Testis (tissue), 5 donors: ENCODE measurements at places on chromosomes 5 and 9.
A peak's percentile ranks its signal among the peaks of the same experiment; 100 is the strongest.

- H3K36me3 ChIP-seq: no peaks in the 10 kb centered on the region
- H3K27me3 ChIP-seq: no peaks in the 10 kb centered on the region
- no peak overlapping the region for H3K4me3 ChIP-seq
- H3K4me1 ChIP-seq: no peaks in the 10 kb centered on the region
These were observed 95.8 kb downstream of the TMEM174 start for GRCh38 chr5:73268826-73269225.

DNA sequence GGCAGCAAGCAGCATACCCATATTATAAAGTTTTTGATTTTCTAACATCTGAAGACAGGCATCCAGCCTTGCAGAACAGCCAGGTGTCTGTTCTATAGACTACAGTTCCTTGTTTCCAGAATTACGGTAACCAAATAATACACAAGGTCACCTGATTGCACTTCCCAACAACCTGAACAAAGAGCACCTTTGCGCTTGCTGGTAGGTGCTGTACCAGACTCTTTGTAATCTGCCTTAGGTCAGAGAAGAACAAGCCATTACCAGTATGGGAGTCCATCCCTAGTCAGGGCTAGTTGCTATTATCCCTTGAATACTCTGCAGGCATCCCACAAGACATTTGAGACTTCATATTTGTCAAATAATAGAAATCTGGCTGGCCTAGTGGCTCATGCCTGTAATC lies 256.2 kb downstream of the ARRDC3 start:
- peaks cover 31% of the 10 kb centered on the region for H3K4me1 ChIP-seq
- peak overlapping the region; percentile 57 for H3K27ac ChIP-seq
- H3K36me3 ChIP-seq: no peaks in the 10 kb centered on the region
- DNase-seq: no peak

DNA sequence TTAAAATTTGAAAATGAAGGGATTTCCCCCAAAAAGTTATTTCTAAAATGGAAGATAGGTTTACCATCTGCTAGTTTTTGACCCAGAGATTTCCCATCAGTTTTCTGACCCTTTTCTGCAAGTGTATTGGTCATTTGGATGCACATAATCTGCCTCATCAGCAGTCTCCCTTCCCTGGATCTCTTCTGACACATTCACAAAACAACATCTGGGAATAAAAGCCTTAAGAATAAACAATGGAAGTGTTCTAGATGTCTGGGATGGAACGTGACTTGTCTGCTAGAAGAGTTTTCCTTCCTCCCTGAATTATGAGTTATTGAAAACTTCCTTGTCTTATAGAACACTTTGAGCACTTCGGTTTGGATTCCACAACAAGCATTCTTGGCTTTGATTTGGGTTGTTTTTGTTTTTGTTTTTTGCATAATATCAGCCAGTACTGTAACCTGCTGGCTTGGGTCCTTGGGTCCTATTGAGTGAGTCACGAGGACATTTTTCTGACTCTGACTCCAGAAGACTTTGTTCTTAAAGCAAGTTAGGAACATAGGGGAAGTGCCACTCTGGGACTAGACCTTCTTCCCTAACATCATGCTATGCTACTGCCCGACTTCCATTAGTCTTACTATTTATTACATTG lies 18.2 kb upstream of the ESM1 start:
- no peak for DNase-seq
- no peak overlapping the region for H3K4me3 ChIP-seq
- no peaks in the 10 kb centered on the region for H3K27me3 ChIP-seq
- no peaks in the 10 kb centered on the region for H3K36me3 ChIP-seq

DNA sequence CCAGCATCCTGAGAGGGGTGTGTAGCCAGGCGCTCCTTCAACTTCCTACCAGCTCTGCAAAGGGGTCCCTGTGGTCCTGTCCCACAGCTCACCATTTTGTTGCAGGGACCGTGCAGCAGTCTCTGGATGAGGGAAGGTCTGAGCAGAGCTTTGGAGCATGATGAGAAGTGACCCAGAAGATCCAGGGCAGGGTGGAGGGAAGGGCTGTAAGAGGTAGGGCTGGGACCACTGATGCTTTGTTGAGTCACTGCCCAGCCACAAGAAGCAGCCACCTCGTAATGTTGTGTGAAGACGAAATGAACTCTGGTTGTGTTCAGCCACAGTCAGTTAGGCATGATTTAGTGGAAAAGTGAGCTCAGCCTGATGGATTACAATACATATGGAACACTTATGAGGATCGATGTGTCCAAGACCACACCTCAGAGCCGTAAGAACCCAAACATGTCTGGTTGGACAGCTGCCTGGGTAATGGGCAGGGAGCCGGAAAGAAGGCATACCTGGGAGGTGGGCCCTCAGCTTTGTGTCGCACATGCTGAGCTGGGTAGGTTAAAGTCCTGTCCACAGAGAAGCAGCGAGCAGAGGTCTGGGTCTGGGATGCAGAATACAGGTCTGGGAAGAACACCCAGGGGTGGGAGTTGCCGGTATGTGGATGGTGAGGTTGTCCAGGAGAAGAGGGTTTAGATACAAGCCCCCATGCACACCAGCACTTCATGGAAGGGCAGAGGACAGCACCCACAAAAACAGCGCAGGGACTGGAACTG lies 250.1 kb downstream of the GADD45G start:
- no peak overlapping the region for H3K27ac ChIP-seq
- H3K4me3 ChIP-seq: no peak overlapping the region
- H3K27me3 ChIP-seq: no peaks in the 10 kb centered on the region
- peak; percentile 4 for DNase-seq
- no peaks in the 10 kb centered on the region for H3K4me1 ChIP-seq
- H3K36me3 ChIP-seq: no peaks in the 10 kb centered on the region

- H3K36me3 ChIP-seq: no peaks in the 10 kb centered on the region
- no peaks in the 10 kb centered on the region for H3K27me3 ChIP-seq
- H3K4me1 ChIP-seq: no peaks in the 10 kb centered on the region
- no peak overlapping the region for H3K4me3 ChIP-seq
- no peak overlapping the region for H3K27ac ChIP-seq
These were observed 123.0 kb upstream of the LHFPL2 start for GRCh38 chr5:78771260-78772205.

DNA sequence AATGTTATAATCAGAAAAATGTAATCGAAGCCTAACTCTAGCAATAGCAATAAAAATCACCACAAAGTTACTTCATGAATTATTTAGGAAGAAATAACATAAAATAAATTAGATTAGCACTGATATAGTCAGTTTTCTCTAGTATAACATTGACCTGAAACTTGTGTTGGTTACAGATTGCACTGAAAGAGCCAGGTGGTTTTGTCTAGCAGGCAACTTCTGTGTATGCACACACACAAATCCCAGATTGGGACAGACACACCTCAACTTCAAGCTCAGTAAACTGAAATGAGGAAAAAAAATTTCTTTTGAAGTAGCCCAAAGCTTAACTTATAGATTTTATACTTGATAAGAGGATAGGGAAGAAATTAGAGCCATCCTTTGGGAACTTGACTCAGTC lies 129.3 kb downstream of the EFNA5 start:
- DNase-seq: no peak
- H3K4me1 ChIP-seq: peaks cover 12% of the 10 kb centered on the region
- no peaks in the 10 kb centered on the region for H3K27me3 ChIP-seq
- H3K27ac ChIP-seq: no peak overlapping the region
- no peak overlapping the region for H3K4me3 ChIP-seq

DNA sequence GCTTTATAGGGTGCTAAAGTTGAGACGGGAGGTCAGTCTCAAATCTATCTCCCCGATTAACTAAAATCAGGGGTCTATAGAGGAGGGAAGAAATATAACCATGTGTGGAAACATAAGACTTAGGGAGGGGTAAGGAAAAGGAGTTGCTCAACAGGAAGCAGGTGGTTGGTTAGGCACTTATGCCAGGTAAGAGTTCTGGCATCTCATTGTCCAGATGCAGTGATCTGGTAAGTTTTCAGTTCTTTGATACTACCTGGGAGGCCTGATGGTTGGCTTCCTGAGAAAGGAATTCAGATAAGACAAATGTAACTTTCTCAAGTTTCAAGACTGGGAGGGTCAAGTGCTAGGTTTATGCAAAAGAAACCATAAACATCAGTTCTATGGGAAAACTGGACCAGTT lies 47.7 kb downstream of the CERT1 start:
- DNase-seq: no peak
- peaks cover 4% of the 10 kb centered on the region for H3K4me1 ChIP-seq
- H3K36me3 ChIP-seq: no peaks in the 10 kb centered on the region
- H3K27me3 ChIP-seq: no peaks in the 10 kb centered on the region
- no peak overlapping the region for H3K4me3 ChIP-seq

DNA sequence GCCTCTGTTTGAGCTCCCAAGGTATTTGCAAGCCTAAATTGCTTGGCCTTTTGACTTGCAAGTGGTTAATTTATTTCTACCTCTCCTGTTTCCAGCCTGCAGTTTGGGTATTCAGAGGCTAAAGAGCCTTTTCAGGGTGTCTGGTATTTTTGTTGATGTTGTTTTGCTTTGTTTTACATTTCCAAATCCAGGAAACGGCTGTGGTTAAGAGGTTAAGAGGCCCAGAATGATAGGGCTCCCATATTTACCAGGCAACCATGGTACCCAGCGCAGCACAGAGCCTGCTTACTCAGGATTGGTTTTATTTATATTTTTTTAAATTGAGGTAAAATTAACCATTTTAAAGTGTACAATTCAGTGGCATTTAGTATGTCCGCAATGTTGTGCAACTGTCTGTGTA lies 92.1 kb downstream of the PDZD2 start:
- H3K27me3 ChIP-seq: no peaks in the 10 kb centered on the region
- no peaks in the 10 kb centered on the region for H3K36me3 ChIP-seq
- peaks cover 7% of the 10 kb centered on the region for H3K4me1 ChIP-seq
- H3K27ac ChIP-seq: no peak overlapping the region
- no peak for DNase-seq

DNA sequence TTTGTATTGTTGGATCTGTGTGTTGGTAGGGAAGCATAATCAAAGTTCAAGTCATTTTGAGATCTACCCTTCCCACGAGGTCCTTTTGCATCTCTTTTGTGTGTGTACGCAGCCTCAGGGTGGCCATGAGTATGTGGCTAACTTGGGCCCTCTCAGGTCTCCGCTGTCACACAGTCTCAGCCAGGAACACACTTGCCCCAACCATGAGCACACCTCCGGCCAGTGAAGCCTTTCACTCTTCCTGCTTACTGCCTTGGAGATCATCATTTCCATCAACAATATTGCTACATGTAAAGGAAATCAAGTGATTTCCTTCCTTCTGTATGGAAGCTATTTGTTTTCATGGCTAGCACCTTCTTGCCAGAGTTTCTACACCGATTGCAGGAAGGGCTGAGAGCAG lies 13.9 kb downstream of the ZNF346 start:
- no peak overlapping the region for H3K4me3 ChIP-seq
- H3K27me3 ChIP-seq: no peaks in the 10 kb centered on the region
- H3K4me1 ChIP-seq: no peaks in the 10 kb centered on the region
- no peak for DNase-seq
- H3K36me3 ChIP-seq: no peaks in the 10 kb centered on the region

DNA sequence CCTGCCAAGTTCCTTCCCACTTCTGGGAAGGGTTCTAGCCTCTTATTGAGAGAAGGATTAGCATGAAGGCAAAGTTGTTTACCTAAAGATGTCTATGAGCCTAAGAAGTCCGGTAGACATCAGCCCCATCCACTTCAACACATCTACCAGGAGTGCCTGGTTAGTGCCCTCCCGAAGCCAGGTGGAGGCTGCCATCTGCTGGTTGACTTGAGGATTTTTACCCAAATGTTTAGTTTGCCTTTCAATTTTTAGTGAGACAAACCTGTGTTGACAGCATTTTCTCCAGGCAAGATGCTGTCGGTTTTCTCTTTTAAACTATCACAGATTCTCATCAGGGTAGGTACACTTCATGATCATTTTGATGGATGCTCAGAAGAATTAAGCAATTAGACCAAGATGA lies 83.6 kb upstream of the TNFSF8 start:
- H3K36me3 ChIP-seq: no peaks in the 10 kb centered on the region
- H3K27me3 ChIP-seq: no peaks in the 10 kb centered on the region
- H3K4me3 ChIP-seq: no peak overlapping the region
- H3K27ac ChIP-seq: no peak overlapping the region

- H3K36me3 ChIP-seq: no peaks in the 10 kb centered on the region
- no peak for DNase-seq
- H3K27ac ChIP-seq: no peak overlapping the region
These were observed 39.2 kb upstream of the GCNT4 start for GRCh38 chr5:75091597-75091996.

GRCh38 chr5:60843936-60844905 lies at the start of gene ELOVL7:
Gene ELOVL7 (minus strand): TSS chr5:60844269. CDS start chr5:60787397, 56,872 bp downstream.
- H3K27me3 ChIP-seq: no peaks in the 10 kb centered on the region
- no peaks in the 10 kb centered on the region for H3K4me1 ChIP-seq
- peak; percentile 64 for DNase-seq

DNA sequence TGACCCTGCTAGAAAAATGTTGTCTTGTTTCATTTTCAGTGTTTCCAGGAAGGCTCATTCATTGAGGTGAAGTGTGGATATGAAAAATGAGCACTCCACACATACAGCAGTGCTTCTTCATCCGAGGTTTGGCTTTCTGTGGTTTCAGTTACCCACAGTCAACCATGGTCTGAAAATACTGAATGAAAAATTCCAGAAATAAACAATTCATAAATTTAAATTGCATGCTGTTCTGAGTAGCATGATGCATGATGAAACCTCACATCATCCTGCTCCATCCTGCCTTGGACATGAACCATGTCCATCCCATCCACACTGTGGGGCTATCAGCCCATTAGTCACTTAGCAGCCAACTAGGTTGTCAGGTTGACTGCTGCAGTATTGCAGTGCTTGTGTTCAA lies 10.4 kb upstream of the SLC45A2 start:
- H3K4me1 ChIP-seq: peaks cover 3% of the 10 kb centered on the region
- no peaks in the 10 kb centered on the region for H3K27me3 ChIP-seq
- H3K36me3 ChIP-seq: no peaks in the 10 kb centered on the region
- DNase-seq: no peak
- H3K4me3 ChIP-seq: no peak overlapping the region

- H3K4me1 ChIP-seq: peaks cover 4% of the 10 kb centered on the region
- H3K4me3 ChIP-seq: no peak overlapping the region
- no peak overlapping the region for H3K27ac ChIP-seq
- no peaks in the 10 kb centered on the region for H3K36me3 ChIP-seq
- no peaks in the 10 kb centered on the region for H3K27me3 ChIP-seq
These were observed 41.7 kb upstream of the GLIS3 start for GRCh38 chr9:4341554-4341953.

- H3K27me3 ChIP-seq: no peaks in the 10 kb centered on the region
- peak; percentile 46 for DNase-seq
- H3K27ac ChIP-seq: peak overlapping the region; percentile 93
- peaks cover 21% of the 10 kb centered on the region for H3K4me1 ChIP-seq
- peak overlapping the region; percentile 88 for H3K4me3 ChIP-seq
- no peaks in the 10 kb centered on the region for H3K36me3 ChIP-seq
These were observed 427 bp downstream of the SERINC5 start for GRCh38 chr5:80255431-80255810.

DNA sequence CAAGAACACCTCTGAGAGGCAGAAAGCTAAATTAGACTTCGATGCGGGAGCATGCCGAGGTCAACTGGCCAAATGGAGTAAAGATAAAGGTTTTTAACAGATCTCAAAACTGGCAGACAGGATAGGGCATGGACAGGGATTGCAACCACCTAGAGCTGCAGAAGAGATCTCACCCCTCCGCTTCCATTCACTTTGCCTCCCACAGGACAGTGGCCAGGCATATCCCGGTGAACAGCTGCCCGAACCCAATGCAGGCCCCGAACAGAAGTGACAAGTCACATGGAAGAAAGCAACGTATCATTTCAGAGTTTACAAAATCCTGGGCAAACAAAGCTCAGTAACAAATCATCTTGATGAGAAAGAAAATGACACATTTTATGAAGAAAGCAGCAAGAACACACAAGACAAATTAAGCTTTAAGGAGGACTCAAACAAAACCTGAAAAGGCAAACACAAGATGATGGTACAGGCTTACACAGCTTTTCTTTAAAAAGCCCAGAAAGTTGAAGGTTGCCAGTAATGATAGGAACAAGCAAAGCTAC lies 18.4 kb downstream of the RNF130 start:
- H3K27me3 ChIP-seq: no peaks in the 10 kb centered on the region
- no peak overlapping the region for H3K27ac ChIP-seq
- no peak overlapping the region for H3K4me3 ChIP-seq
- no peak for DNase-seq
